Kidney (tissue), 22 donors: ENCODE measurements at places on chromosomes 7 and 10. TPM values are rescaled to one million over a fixed set of nuclear protein-coding genes. Genes with fewer than 3 reads are reported as not detected.
A peak's percentile ranks its signal among the peaks of the same experiment; 100 is the strongest.

The NUDCD3 gene
- total RNA-seq: 97.7 TPM

DNA sequence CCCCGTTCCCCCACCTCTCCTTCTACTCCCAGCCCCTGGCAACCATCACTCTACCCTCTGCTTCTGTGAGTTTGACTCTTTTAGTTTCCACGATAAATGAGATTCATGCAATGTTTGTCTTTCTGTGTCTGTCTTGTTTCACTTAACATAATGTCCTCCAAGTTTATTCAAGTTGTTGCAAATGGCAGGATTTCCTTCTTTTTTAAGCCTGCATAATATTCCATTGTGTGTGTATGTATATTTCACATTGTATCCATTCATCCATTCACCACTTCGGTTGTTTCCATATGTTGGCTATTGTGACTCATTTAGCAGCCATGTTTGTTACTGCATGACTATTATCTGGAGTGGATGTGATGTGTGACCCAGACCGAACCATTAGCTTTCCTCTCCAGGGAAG lies 64.3 kb downstream of the VIM start:
- no peak for DNase-seq
- no peaks in the 10 kb centered on the region for H3K27me3 ChIP-seq
- H3K27ac ChIP-seq: no peak overlapping the region
- H3K4me3 ChIP-seq: no peak overlapping the region

GRCh38 chr7:16396766-16397500 lies 24.4 kb downstream of the CRPPA start:
- no peak for DNase-seq
- H3K36me3 ChIP-seq: peaks cover 20% of the 10 kb centered on the region
- no peaks in the 10 kb centered on the region for H3K27me3 ChIP-seq
- H3K4me3 ChIP-seq: no peak overlapping the region
- H3K4me1 ChIP-seq: no peaks in the 10 kb centered on the region

DNA sequence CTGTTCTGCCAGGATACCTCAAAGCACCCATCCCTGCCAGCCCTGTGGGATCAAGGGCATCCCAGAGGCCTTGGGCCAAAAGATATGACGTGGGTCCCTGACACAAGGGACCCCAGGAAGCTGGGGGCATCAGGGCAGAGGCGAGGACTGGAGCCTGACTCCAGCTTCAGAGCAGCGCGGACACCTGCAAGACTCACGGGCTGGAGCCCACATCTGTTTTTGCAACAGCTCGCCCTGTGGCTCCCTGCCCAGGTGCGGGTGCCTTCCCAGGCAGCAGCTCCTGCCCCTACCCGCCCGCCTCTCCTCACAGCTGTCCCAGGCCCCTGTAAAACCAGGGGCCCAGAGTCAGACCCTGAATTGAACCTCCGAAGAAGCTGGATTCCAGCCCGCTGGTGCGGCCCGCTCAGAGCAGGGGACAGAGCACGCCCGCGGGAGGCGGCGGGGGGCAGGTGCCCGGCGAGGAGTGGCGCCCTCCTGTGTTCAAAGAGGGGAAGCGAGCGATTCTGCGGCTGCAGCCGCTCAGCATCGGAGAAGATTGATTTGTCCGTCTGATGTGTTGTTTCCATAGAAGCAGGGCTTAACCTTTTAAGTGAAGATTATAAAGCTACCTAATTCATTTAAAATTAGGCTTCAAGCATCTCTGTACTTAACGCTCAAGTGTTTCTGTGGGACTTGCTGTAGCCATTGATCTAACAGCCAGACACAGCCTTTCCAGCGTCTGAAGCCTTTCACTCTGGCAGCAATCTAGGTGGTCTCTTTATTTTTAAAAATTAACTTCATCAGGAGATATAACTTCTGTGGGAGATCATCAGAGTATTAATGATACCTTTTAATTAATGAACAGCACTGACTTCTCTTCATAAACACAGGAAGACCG lies 88.4 kb downstream of the BEND7 start:
- peaks cover 7% of the 10 kb centered on the region for H3K4me1 ChIP-seq
- peak; percentile 84 for DNase-seq
- peaks cover 5% of the 10 kb centered on the region for H3K27me3 ChIP-seq
- H3K36me3 ChIP-seq: no peaks in the 10 kb centered on the region
- H3K4me3 ChIP-seq: no peak overlapping the region

The APBB1IP gene
- 20.5 TPM for total RNA-seq

- no peaks in the 10 kb centered on the region for H3K27me3 ChIP-seq
- peaks cover 4% of the 10 kb centered on the region for H3K36me3 ChIP-seq
- H3K4me1 ChIP-seq: no peaks in the 10 kb centered on the region
Observed at GRCh38 chr10:129764901-129765663, 199.0 kb downstream of the EBF3 start.

- H3K36me3 ChIP-seq: peaks cover 22% of the 10 kb centered on the region
- no peak overlapping the region for H3K27ac ChIP-seq
- no peak overlapping the region for H3K4me3 ChIP-seq
- H3K4me1 ChIP-seq: peaks cover 11% of the 10 kb centered on the region
Observed at GRCh38 chr7:87199700-87200450, 19.7 kb downstream of the TMEM243 start.

DNA sequence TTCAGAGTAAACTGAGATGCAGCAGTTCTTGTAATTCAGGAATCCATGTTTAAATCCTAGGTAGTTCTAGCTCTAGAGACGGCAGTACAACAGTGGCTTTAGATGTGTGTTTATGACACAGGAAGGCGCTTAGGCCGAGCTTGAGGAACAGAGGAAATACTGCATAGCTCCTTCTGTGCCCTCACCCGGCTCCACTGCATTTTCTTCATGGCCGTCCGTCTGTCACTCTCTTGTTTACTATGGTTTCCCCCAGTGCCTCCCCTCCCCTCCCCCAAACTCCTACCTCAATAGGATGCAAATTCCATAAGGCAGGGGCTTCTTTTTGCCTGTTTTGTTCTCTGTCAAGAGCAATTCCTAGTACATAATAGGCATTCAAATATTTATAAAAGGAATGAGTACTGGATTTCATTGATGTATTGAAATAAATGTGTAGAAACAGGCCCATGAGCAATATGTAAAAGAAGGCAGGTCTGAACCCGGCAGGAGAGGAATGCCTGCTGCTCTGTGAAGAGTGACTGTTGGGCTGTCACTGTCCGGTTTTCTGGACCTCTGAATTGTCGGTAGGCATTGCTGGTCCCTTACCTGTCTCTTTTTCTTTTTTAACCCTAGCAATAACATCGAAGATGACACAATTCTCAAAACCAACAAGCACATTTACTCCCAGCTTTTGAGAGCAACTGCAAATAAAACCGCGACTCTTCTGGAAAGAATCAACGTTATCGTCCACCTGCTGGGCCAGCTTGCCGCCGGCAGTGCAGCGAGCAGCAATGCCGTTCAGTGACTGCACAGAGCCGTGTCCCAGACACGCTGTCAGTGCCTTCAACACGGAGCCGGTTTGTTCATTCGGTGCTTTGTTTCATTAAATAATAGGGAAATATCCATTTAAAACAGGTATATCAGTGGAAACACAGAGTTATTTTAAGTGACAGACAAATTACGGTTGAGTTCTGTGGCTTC lies 12.7 kb downstream of the MMP21 start:
- no peaks in the 10 kb centered on the region for H3K27me3 ChIP-seq
- DNase-seq: no peak
- H3K4me1 ChIP-seq: no peaks in the 10 kb centered on the region
- no peak overlapping the region for H3K27ac ChIP-seq
- H3K4me3 ChIP-seq: no peak overlapping the region

DNA sequence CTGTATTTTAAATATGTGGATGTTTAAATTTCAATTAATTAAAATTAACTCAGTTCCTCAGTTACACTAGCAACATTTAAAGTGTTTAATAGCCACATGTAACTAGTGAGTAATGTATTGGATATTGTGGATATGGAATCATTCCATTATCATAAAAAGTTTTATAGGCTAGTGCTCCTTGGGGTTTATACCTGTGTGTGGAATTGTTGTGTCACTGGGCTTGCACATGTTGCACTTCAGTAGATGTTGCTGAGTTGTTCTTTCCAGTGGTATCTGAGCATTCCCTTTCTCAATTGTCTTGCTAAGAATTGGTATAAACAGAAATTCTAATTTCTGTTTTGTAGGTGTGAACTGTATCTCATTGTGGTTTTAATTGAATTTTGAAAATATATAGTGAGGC lies 113.0 kb downstream of the ADK start:
- DNase-seq: no peak
- H3K4me1 ChIP-seq: no peaks in the 10 kb centered on the region
- no peaks in the 10 kb centered on the region for H3K27me3 ChIP-seq

The SHH gene
- 15.2 TPM for total RNA-seq

The ANXA11 gene
- 435 TPM for total RNA-seq

DNA sequence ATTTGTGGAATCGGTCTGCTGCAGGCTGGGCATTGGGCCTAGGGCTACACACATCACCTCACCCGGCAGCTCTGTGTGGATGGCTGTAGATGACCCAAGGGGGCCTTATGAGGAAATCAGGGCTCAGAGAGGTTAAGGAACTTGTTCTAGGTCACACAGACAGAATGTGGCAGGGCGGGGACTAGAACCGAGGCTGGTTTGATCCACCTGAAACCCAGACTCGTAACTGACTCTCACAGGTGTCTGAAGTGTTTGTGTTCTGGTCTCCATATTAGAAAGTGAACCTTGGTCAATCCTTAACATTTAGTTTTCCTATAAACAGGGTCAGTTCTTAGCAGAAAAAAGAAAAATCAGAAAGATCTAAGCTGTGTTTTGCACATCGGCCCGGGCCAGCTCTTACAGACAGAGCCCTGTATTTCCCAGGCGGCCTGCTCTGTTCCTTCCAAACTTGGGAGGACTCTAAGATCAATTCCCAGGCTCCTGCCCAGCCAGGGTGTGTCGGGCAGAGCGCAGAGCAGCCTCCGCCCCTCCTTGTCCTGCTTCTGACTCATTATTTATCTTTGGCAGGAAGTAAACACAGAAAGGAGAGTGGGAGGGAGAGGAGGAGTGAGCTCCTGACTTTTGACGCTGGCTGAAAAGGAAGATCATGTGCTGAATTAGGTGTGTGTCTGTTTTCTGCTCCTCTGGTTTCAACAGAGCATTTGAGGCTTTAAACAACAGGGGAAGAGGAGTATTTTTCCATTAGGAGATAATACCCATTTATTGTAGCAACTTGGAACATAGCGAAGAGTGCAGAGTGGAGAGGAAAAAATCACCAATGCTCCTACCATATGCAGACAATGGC lies 74.1 kb downstream of the TACC2 start:
- H3K4me1 ChIP-seq: no peaks in the 10 kb centered on the region
- DNase-seq: peak; percentile 91
- no peaks in the 10 kb centered on the region for H3K36me3 ChIP-seq
- H3K27ac ChIP-seq: peak overlapping the region; percentile 93
- H3K4me3 ChIP-seq: no peak overlapping the region

DNA sequence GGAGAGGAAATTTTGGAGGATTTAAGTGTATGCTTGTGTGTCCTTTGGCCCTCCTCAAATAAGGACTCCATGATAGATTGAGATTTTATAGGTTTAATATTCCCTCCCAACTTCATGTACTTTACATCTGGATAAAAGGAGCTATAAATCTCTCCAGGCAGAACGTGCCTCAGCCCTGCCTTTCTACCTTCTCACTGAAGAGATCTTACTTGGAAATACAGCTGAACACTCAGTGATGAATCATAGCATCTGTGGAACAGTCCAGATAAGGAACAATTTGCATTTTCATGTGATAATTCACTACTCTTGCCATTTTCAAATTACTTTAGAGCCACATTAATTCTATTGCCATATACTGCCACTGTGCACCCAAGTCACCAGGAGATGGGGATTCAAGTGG lies 364.6 kb upstream of the PODXL start:
- H3K4me3 ChIP-seq: no peak overlapping the region
- peaks cover 4% of the 10 kb centered on the region for H3K4me1 ChIP-seq
- no peaks in the 10 kb centered on the region for H3K36me3 ChIP-seq
- no peak overlapping the region for H3K27ac ChIP-seq

The ITGB8 gene
- total RNA-seq: 213 TPM

- H3K4me1 ChIP-seq: no peaks in the 10 kb centered on the region
- DNase-seq: peak; percentile 73
- H3K27ac ChIP-seq: no peak overlapping the region
- H3K36me3 ChIP-seq: no peaks in the 10 kb centered on the region
- H3K4me3 ChIP-seq: no peak overlapping the region
Observed at GRCh38 chr7:27576360-27576944, 86.2 kb downstream of the HIBADH start.

DNA sequence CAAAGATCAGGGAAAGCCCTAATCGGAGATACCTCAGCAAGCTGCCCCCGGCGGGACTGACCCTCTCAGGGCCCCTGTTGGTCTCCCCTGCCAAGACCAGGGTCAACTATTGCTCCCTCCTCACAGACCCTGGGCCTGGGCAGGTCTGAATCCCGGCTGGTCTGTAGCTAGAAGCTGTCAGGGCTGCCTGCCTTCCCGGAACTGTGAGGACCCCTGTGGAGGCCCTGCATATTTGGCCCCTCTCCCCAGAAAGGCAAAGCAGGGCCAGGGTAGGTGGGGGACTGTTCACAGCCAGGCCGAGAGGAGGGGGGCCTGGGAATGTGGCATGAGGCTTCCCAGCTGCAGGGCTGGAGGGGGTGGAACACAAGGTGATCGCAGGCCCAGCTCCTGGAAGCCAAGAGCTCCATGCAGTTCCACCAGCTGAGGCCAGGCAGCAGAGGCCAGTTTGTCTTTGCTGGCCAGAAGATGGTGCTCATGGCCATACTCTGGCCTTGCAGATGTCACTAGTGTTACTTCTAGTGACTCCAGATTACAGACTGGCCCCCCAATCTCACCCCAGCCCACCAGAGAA lies 24.1 kb downstream of the TBATA start:
- peak; percentile 73 for DNase-seq
- no peaks in the 10 kb centered on the region for H3K4me1 ChIP-seq
- H3K27ac ChIP-seq: no peak overlapping the region
- H3K36me3 ChIP-seq: no peaks in the 10 kb centered on the region

- no peaks in the 10 kb centered on the region for H3K4me1 ChIP-seq
- no peak for DNase-seq
- H3K4me3 ChIP-seq: no peak overlapping the region
- no peaks in the 10 kb centered on the region for H3K36me3 ChIP-seq
- peaks cover 6% of the 10 kb centered on the region for H3K27me3 ChIP-seq
Observed at GRCh38 chr10:86377797-86378146, 11.2 kb upstream of the GRID1 start.

- no peak for DNase-seq
- H3K27me3 ChIP-seq: no peaks in the 10 kb centered on the region
- H3K36me3 ChIP-seq: peaks cover 2% of the 10 kb centered on the region
- no peak overlapping the region for H3K4me3 ChIP-seq
Observed at GRCh38 chr10:75176736-75177135, 33.9 kb upstream of the VDAC2 start.

The MSS51 gene
- total RNA-seq: 2.4 TPM

- H3K27me3 ChIP-seq: no peaks in the 10 kb centered on the region
- DNase-seq: no peak
- no peaks in the 10 kb centered on the region for H3K36me3 ChIP-seq
- no peak overlapping the region for H3K27ac ChIP-seq
- peaks cover 4% of the 10 kb centered on the region for H3K4me1 ChIP-seq
Observed at GRCh38 chr10:31878486-31878885, 50.1 kb downstream of the ARHGAP12 start.

The ITGA8 gene
- total RNA-seq: 22.1 TPM

The PLAC9 gene
- 31.4 TPM for total RNA-seq
